ENCODE measurements at places on chromosomes 13 and 19. TPM values are rescaled to one million over a fixed set of nuclear protein-coding genes. Genes with fewer than 3 reads are reported as not detected.

The PTBP1 gene
- 147 TPM for total RNA-seq

The TMEM145 gene
- total RNA-seq = 0.77 TPM

The ZNF98 gene
- total RNA-seq = 0.33 TPM

The IGFL1 gene
- total RNA-seq = not detected

The COMP gene
- not detected for total RNA-seq

The ZNF430 gene
- 31.5 TPM for total RNA-seq

GRCh38 chr13:47415048-47415447 is 518.2 kb upstream of the HTR2A start:
- DNase-seq = no peak

DNA sequence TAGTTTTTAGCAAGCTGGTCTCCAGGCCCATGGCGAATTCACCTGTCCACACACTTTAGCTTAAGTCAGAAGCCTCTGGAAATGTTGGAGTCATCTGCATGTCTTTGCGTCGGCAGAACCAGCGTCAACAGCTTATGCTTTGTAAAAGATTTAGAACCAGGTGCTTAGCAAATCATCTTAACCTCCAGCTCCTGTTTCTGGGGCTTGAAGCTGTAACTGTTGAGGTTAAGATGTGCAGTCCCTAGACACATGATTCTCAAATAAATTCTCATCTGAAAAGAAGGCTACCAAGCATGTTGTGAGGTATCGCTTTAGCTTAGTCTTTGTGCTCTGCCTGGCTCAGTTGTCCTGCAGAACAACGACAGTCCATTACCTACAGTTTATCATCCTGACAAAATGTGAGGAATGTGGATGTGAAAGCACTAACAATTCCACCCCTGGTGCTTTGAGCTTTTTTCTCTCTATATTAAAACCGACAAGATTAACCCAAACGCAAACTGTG is 4.4 kb downstream of the EFNB2 start:
- no peak for DNase-seq
